Stimulated activated CD8-positive, alpha-beta memory T cell treated with anti-CD3 and anti-CD28 coated beads, Interleukin-7, amount 100 ng/mL, for 24 hours (primary cell): ENCODE measurements at places on chromosomes 6 and 20.

DNA sequence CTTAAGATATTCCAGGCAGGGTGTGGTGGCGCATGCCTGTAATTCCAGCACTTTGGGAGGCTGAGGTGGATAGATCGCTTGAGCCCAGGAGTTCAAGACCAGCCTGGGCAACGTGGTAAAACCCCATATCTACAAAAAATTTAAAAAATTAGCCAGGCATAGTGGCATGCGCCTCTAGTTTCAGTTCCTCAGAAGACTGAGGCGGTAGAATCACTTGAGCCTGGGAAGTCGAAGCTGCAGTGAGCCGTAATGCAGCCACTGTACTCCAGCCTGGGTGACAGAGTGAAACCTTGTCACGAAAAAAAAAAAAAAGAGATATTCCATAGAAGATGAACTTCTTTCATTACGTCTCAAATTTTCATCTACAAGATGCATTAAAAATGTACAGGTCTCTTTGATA lies 46.7 kb upstream of the ISM1 start:
- no peak for DNase-seq

GRCh38 chr6:144292372-144292771 lies 7.2 kb downstream of the UTRN start:
- no peak for DNase-seq

- no peak for DNase-seq
Measured at GRCh38 chr6:56547687-56548086, 95.0 kb downstream of the DST start.

- no peak for DNase-seq
Measured at GRCh38 chr20:62203378-62204030, 16.6 kb downstream of the HRH3 start.

GRCh38 chr20:51318058-51318949 lies 224.2 kb downstream of the NFATC2 start:
- peak; percentile 37 for DNase-seq

GRCh38 chr6:149114167-149114566 lies 203.3 kb upstream of the TAB2 start:
- no peak for DNase-seq

GRCh38 chr6:52424513-52424912 lies 4.4 kb downstream of the EFHC1 start:
- DNase-seq, result no peak

DNA sequence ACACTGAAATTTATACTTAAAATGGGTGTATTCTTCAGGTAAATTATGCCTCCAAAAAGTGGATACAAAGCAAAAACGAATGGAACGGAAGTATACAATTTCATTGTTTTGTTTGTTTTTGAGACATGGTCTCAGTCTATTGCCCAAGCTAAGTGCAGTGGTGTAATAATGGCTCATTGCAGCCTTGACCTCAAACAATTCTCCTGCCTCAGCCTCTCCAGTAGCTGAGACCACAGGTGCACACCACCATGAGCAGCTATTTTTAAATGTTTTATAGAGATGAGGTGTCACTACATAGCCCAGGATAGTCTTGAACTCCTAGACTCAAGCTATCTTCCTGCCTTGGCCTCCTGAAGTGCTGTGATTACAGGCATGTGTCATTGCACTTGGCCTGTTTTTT lies 122.2 kb downstream of the MAN1A1 start:
- DNase-seq, result no peak

DNA sequence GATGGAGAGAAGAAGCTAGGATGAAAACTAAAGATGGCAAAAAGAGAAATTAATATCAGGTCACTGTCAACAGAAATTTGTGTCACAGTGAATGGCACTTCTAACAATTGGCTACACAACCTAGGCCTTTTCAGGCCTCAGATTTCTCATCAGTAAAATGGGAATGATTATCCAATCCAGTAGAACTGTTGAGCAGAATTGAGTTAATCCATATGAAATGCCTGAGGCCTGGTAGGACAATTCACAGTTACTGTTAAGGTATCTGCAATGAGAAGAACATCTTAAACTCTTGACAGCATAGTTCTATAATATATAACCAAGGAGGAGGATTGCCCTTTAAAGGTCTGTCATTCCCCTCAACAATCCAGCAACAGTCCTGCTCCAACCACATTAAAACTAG lies 217.9 kb upstream of the ZNF217 start:
- DNase-seq, result no peak

DNA sequence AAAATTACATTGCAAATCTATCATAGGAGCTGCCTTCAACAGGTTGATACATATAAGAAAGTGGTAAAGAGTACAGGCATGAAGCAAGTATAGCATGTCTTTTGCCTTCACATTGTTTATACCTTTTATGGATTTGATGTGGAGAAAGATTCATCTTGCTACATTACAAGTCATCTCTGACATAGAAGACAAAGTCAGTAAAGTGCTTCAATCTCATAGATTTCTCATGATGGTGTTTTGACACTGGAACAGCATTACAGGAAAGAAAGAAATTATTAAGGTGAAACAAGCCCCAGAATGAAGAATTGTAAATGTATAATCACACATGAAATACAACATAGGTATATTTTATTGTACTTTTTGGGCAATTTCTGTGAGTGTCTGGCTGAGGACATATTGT lies 580.7 kb upstream of the MMS22L start:
- DNase-seq, result no peak

GRCh38 chr6:12392490-12392889 lies 102.3 kb downstream of the EDN1 start:
- no peak for DNase-seq

DNA sequence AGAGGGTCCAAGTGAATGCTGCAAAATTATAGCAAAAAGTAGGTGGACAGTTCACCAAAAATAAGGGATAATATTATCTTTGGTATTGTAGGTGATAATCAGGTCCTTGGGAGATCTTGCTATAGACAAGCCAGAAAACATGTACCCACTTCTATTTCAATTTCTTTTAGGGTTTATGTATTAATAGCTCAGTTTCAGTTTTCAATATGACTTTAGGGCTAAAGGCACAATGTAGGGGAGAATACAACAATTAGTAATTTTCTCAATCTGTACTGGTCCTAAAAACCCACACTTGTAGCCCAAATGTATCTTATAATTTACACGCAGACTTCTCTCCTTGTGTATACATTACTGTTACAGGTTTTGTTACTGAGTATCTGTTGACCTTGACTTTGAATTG lies 307.0 kb upstream of the ID4 start:
- DNase-seq, result no peak

DNA sequence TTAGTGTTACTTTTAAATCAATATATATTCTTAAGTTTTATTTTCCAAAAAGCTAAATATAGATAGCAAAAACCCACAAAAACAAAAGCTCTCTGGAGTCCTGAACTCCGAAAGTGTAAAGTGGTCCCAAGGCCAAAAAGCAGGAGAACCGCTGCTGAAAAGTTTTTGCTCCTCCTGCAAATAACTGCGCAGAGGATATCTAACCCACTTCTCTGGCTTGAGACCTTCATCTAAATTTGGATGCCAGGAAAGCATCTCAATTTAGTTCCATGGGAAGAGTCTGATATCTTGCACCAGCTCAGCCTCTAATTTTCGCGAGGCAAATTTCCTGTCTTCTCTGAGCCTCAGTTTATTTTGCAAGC lies 523 bp downstream of the MRPS10 start:
- DNase-seq, result no peak

DNA sequence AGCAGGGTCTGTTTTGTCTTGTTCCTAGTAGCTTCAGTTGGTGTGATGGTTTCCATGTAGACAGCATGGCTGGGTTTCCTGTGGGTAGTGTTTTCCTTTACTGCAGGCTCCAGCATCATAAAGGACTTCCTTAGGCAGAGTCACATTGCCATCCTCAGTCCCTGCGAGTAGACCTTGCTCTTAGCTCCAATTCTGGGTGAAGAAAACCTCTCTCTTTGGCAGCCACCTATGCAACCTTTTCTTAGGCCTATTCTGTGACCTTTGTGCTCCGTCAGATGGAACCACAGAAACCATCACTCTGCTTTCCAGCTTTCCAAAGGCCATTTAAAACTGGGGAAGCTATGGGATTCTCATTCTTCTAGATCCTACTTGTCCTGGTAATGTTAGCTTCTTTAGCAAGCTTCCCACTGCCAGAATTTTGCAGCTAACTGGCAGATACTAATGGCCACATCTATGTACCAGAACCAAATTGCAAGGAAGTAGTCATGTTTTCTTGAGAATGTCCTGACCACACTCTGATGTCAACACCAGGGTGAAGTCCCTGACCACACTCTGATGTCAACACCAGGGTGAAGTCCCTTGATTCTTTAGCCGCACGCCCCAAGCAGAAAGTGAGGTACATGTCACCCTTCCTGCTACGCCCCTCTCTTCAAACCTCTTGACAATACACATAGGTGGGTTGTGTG lies 646.6 kb upstream of the HS3ST5 start:
- no peak for DNase-seq

DNA sequence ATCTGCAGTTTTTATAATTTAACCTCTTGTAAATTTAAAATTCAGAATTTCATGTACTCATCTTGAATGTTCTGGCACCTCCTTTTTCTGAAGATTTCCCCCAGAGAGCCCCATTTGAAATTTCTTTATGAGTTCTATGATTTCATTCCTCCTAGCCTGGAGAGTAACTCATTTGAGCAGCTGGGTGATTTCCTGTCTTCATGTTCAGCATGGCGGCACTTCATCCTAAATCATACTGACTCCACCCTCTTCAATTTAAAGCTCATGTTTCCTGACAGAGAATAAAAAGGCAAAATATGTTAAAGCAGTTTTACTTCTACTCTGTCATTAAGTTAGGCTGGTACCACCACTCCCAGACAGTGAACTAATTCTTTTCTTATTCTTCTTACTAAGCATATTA lies 250.9 kb upstream of the POU3F2 start:
- no peak for DNase-seq

- no peak for DNase-seq
Measured at GRCh38 chr20:47106786-47107185, 212.1 kb downstream of the EYA2 start.

DNA sequence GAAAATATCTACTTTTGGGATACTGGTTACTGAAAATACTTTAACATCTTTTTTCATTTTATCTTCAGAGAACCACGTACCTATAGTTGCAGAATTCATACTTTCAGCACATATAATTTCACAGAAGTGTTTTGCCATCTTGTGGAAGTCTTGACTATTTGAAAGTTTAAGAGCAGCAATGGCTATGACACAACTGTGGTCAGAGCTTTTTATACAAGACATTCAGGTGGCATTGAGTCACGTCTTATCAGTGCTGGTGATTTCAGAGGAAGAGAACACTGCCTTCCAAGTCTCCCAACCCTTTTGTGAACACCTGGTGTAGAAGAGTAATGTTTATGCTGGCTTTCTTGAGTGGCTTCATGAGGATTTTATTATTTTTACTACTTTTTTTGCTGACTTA lies 171.6 kb downstream of the ARID1B start:
- no peak for DNase-seq

DNA sequence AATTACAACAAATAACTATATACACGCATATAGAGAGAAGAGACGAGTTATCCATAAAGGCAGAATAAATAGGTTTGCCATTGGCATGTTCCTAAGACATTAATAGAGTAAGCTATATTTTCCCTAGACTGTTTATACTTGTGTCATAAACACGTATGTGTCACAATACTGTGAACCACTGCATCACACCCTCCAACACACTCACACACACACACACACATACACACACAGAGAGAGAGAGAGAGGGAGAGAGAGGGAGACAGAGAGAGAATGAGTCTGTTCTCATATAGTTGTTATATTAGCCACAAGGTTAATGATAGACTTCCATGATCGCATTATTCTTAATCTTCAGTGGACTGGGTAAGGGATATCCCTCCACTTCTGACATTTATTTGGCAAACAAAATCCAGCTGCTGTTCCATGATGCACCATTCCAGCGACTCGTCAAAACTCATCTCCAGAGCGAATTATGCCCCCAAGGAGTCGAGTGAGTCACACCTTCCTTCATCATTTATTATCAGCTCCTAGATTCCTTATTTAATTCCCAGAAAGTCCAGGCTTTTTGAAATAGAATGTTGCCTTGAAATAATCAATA lies 82.8 kb upstream of the HIVEP1 start:
- DNase-seq, result no peak

DNA sequence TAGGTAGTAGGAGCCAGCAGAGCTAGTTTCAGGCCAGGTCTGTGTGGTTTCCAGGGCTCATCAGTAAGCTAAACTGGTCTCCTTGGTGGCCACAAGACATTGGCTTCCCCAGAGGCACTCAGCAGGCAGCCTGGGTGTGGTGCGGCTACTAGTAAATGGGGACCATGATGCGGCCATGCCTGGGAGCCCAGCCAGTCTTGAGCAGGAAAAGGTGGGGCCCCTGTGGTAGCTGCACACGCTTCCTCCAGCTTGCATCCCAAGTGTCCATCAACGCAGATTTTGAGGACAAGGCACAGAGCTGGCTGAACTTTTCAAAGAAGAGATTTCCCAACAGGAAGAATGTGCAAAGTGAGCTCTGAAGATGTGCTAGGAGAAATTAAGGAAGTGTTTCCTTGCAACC lies 107.4 kb upstream of the NAA20 start:
- DNase-seq, result no peak

DNA sequence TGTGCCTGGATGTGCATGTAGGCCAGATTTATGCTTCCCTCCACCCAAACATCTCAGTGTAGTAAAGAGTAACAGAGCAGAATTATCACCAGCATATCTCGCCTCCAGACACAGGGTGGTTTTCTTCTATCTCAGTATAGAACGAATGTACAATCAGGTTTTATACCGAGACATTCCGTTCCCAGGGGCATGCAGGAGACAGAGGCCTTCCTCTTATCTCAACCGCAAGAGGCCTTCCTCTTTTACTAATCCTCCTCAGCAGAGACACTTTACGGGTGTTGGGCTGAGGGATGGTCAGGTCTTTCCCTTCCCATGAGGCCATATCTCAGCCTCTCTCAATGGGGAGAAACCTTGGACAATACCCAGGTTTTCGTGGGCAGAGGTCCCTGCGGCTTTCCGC lies 36.4 kb upstream of the MC3R start:
- no peak for DNase-seq

DNA sequence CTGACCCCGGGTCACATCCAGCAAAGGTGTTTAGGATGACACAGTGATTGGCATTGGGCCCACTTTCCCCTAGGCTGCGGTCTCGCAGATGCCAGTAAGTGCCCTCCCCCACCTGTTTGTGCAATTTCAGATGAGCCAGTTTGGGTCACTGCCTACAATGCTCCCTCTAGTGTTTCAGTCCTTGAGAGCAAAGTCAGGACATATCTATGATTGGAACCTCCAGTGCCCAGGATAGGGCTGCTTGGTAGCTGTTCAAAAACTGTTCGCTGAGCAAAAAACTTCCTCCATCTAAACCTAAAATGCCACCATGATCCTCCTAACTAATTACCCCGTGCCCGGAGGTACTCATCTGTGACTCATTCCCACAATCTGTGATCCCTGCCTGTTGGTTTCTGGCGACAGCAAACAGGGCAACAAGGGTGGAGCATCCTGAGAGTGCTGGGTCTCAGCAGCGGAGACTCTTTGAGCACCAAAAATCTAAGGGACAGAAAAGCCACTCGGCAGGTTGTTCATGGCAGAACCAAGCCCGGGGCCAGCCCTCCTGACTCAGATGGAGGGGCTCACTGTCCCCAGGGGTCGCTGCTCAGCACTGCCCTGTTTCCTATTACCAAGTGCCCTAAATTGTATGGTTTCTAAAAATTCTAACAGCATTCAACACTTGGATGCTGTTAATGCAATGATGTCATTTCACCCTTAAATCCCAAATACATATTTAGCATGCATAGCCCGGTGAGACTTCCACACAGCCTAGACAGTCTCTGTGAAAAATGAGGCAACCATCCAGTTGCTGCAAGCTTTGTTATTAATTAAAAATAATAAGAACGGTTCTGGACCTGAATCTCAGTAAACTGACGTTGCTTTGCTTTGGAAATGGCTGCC lies 5.0 kb downstream of the VSX1 start:
- DNase-seq, result no peak

GRCh38 chr6:29917857-29918256 lies 24.5 kb upstream of the HLA-A start:
- DNase-seq, result no peak
